ENCODE measurements at places on chromosomes 2 and 18. TPM values are rescaled to one million over a fixed set of nuclear protein-coding genes. Genes with fewer than 3 reads are reported as not detected.

TMEM17 gene
- 1.3 TPM for total RNA-seq

TMEM169 gene
- total RNA-seq, result 0.13 TPM

UNC80 gene
- 0.38 TPM for total RNA-seq

PDK1 gene
- total RNA-seq, result 4.7 TPM

LRP1B gene
- 0.13 TPM for total RNA-seq

HOXD4 gene
- 2.5 TPM for total RNA-seq

HNRNPLL gene
- 37.0 TPM for total RNA-seq

DTNA gene
- 1.9 TPM for total RNA-seq

LIMS2 gene
- total RNA-seq, result 3.1 TPM

ATP6V1B1 gene
- not detected for total RNA-seq

COLEC11 gene
- 0.13 TPM for total RNA-seq

LGALSL gene
- 3.8 TPM for total RNA-seq

TCF4 gene
- 424 TPM for total RNA-seq

BMP10 gene
- not detected for total RNA-seq

UGT1A3 gene
- total RNA-seq, result not detected

MRPL19 gene
- total RNA-seq, result 22.9 TPM

ADI1 gene
- 45.3 TPM for total RNA-seq

Measured in dermis microvascular lymphatic vessel endothelial cell (primary cell).